ENCODE measurements at places on chromosomes 13 and 19. TPM values are rescaled to one million over a fixed set of nuclear protein-coding genes. Genes with fewer than 3 reads are reported as not detected.

- no peak overlapping the region for H3K27ac ChIP-seq
- no peaks in the 10 kb centered on the region for H3K27me3 ChIP-seq
- H3K4me3 ChIP-seq, result no peak overlapping the region
- no peaks in the 10 kb centered on the region for H3K4me1 ChIP-seq
- no peaks in the 10 kb centered on the region for H3K36me3 ChIP-seq
- DNase-seq, result no peak
Measured at GRCh38 chr13:24293746-24294145, 15.6 kb upstream of the C1QTNF9 start.

GRCh38 chr13:28575200-28575599, 80.3 kb upstream of the FLT1 start:
- no peaks in the 10 kb centered on the region for H3K27me3 ChIP-seq
- no peak overlapping the region for H3K4me3 ChIP-seq
- no peak for DNase-seq
- H3K36me3 ChIP-seq, result no peaks in the 10 kb centered on the region

DNA sequence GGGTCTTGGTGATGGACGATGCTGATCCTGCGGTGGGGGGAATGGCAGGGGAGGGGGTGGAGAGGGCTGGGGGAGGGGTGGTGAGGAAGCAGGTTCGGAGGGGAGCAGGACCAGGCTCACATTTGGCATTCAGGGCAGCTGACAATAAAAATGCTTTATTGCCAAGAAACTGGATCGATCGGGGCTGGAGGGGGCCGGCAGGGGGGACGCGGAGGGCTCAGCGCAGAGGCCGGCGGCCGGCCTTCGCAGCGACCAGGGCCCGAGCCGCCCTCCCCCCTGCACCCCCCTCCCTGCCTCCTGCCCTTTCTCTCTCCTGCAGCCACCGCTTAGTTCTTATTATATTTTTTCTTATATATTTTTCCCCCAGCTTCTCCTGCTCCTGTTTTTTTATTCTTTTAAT, 18.1 kb upstream of the POU2F2 start:
- H3K4me1 ChIP-seq, result no peaks in the 10 kb centered on the region
- no peak overlapping the region for H3K4me3 ChIP-seq
- no peaks in the 10 kb centered on the region for H3K36me3 ChIP-seq
- peaks cover 5% of the 10 kb centered on the region for H3K27me3 ChIP-seq
- no peak overlapping the region for H3K27ac ChIP-seq

DNA sequence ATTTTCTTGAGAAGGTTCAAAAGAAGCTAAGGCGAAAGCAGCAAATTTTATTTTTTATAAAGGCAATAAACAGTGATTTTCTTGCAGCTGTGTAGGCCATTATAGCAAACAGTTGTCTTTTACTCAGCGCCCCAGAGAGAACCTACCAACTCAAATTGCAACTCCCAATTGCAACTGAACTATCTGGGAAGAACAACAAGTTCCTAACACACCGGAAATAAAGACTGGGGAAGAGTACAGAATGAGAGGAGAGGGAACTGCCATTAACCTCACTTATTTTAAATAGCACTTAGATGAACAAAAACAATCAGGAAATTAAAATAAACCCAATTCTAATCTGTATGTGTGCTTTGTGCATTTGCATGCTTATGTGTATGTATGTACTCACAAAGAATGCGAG, 171.1 kb downstream of the KCTD12 start:
- no peaks in the 10 kb centered on the region for H3K36me3 ChIP-seq
- H3K27ac ChIP-seq, result no peak overlapping the region
- peaks cover 25% of the 10 kb centered on the region for H3K4me1 ChIP-seq
- no peaks in the 10 kb centered on the region for H3K27me3 ChIP-seq

ZNF442 gene
- total RNA-seq, result 0.55 TPM

FGF22 gene
- total RNA-seq, result 1.7 TPM

THSD8 gene
- total RNA-seq, result not detected

DNA sequence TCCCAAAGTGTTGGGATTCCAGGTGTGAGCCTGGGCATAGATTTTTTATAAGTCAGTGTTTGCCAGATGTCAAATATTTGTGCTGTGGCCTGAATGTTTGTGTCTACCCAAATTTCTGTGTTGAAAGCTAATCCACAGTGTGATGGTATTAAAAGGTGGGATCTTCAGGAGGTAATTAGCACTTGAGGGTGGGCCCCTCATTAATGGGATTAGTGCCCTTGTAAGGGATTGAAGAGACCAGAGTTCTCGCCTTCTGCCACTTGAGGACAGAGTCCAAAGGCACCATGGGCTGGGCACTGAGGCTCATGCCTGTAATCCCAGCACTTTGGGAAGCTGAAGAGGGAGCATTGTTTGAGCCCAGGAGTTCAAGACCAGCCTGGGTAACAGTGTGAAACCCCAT, 9.7 kb upstream of the FBXO17 start:
- H3K27me3 ChIP-seq, result no peaks in the 10 kb centered on the region
- no peak overlapping the region for H3K4me3 ChIP-seq
- DNase-seq, result no peak
- H3K27ac ChIP-seq, result no peak overlapping the region
- H3K4me1 ChIP-seq, result no peaks in the 10 kb centered on the region

- no peaks in the 10 kb centered on the region for H3K27me3 ChIP-seq
- H3K36me3 ChIP-seq, result peaks cover 54% of the 10 kb centered on the region
- no peak overlapping the region for H3K4me3 ChIP-seq
- no peak overlapping the region for H3K27ac ChIP-seq
- H3K4me1 ChIP-seq, result no peaks in the 10 kb centered on the region
Measured at GRCh38 chr13:19668778-19669177, 35.3 kb downstream of the MPHOSPH8 start.

DNA sequence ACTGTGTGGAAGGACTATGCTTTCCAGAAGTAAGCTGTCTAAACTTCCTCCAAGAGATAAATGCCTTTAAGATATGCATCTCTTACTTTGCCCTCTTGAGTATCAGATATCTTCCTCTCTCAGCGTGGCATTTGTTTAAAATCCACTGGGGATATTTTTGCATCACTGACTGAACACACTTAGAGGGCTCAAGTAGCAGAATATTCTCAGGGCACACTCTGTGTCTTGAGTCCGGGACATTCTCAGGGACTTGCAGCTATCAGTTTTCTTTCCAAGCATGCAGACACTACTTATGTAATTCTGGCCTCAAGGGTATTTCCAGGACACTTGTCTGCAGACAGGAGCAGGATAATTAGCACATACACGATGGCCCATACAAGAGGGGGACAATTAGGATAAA, 84.7 kb downstream of the ERCC5 start:
- H3K4me3 ChIP-seq, result no peak overlapping the region
- H3K4me1 ChIP-seq, result no peaks in the 10 kb centered on the region
- no peak overlapping the region for H3K27ac ChIP-seq
- no peak for DNase-seq

DNA sequence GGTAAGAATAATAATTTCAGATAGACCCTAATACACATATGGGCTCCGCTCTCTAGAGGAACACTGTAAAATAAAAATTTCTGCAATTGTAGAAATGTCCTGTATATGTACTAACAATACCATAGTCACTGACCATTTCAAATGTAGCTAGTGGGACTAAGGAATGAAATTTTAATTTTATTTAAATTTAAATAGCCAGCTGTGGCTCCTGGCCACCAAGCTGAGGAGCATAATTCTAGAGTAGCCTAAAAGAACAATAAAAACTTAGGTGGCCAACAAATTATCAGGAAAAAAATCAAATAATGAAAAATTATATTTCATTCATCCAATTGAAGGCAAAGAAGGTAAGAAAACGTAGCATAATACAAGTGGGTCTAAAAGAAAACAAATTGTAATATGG, 240.9 kb upstream of the MIR17HG start:
- no peak overlapping the region for H3K4me3 ChIP-seq
- H3K27ac ChIP-seq, result no peak overlapping the region
- H3K27me3 ChIP-seq, result no peaks in the 10 kb centered on the region
- H3K36me3 ChIP-seq, result no peaks in the 10 kb centered on the region

GRCh38 chr13:113664751-113665596, 2.0 kb upstream of the GRK1 start:
- peak; percentile 37 for DNase-seq
- no peaks in the 10 kb centered on the region for H3K36me3 ChIP-seq
- H3K27me3 ChIP-seq, result no peaks in the 10 kb centered on the region
- no peak overlapping the region for H3K27ac ChIP-seq

DNA sequence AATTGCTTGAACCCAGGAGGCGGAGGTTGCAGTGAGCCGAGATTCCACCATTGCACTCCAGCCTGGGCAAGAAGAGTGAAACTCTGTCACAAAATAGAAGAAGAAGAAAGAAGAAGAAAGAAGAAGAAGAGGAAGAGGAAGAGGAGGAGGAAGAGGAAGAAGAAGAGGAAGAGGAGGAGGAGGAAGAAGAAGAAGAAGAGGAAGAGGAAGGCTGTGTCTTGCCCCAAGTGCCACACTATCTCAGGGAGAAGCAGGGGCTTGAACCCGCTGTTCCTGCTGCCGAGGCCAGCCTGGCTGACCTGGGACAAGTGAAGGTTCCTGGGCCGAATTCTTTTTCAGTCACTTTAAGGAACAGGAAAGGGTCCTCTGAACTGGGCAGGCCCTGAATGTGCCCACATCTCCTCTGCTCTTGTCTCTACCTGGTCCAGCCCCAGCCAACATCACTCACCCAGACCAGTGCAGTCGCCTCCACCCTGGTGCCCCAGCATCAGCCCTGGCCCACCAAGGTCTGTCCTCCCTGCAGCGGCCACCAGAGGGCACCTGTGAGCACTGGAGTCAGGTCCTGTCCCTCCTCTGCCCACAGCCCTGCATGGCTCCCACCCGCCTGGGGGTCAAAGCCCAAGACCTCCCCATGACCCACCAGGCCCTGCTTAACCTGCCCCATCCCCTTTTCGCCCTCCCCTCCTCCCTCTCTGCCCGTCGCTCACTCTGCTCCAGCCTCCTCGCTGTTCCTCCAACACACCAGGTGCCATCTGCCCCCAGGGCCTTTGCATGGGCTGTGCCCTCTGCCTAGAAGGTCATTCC, 20.0 kb downstream of the TICAM1 start:
- no peaks in the 10 kb centered on the region for H3K27me3 ChIP-seq
- no peak overlapping the region for H3K4me3 ChIP-seq
- H3K36me3 ChIP-seq, result peaks cover 5% of the 10 kb centered on the region
- peaks cover 19% of the 10 kb centered on the region for H3K4me1 ChIP-seq

GRCh38 chr19:45884682-45885555, 1.0 kb downstream of the IRF2BP1 start:
- no peak for DNase-seq
- H3K4me3 ChIP-seq, result peak overlapping the region; percentile 84
- peaks cover 9% of the 10 kb centered on the region for H3K36me3 ChIP-seq
- peaks cover 45% of the 10 kb centered on the region for H3K4me1 ChIP-seq

DNA sequence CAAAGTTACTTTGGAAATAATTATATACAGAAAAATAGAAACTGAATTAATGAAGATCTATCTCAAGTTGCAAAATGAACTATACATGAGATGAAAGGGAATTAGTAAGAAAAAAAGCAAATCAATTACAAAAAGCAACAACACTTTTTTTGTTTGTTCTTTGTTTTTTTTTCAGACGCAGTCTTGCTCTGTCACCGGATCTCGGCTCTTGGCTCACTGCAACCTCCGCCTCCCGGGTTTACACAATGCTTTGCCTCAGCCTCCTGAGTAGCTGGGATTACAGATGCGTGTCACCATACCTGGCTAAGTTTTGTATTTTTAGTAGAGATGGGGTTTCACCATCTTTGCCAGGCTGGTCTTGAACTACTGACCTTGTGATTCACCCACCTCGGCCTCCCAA, 2.2 kb downstream of the ZNF415 start:
- no peak for DNase-seq
- H3K27me3 ChIP-seq, result no peaks in the 10 kb centered on the region
- H3K36me3 ChIP-seq, result no peaks in the 10 kb centered on the region
- H3K27ac ChIP-seq, result no peak overlapping the region
- no peak overlapping the region for H3K4me3 ChIP-seq
- peaks cover 7% of the 10 kb centered on the region for H3K4me1 ChIP-seq

- H3K27me3 ChIP-seq, result no peaks in the 10 kb centered on the region
- no peaks in the 10 kb centered on the region for H3K36me3 ChIP-seq
Measured at GRCh38 chr13:61095885-61096284, 319.8 kb downstream of the PCDH20 start.

A1BG gene
- total RNA-seq, result 17.4 TPM

DNA sequence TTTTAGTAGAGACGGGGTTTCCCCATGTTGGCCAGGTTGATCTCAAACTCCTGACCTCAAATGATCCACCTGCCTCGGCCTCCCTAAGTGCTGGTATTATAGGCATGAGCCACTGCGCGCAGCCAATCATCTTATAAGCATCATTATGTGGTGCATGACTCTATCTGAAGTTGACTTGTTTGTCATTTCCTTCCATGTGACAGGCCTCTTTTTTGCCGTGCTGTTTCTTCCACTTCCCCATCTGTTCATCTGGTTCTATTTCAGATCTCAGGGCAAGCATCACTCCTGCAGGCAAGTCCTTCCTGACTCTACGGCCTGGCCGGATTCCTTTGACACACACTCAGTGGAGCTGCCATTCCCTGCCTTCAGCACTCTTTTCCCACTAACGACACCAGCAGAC, 15.2 kb downstream of the COL5A3 start:
- no peak overlapping the region for H3K27ac ChIP-seq
- DNase-seq, result no peak
- H3K4me3 ChIP-seq, result no peak overlapping the region
- no peaks in the 10 kb centered on the region for H3K36me3 ChIP-seq

DNA sequence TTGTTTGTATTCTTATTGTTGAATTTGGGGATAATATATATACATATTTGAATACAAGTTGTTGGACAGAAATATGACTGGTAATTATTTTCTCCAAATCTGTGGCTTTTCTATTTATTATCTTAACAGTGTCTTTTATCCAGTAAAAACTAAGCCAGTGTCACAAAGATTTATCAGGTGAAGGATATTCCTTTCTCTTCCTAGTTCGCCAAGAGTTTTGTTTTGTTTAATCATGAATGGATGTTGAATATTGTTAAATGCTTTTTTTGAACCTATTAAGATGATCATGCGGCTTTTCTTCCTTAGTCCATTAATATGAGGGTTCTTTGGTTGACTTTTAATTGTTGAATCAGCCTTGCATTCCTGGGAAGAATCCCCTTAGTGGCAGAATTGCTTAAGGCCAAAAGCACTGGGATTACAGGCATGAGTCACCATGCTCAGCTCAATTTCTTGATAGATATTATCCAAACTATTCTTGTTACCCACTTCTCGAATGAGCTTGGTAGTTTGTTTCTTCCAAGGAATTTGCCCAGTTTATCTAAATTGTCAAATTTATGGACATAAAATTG, 53.3 kb downstream of the TEX26 start:
- H3K4me3 ChIP-seq, result no peak overlapping the region
- H3K36me3 ChIP-seq, result no peaks in the 10 kb centered on the region
- H3K4me1 ChIP-seq, result no peaks in the 10 kb centered on the region
- no peak for DNase-seq
- no peak overlapping the region for H3K27ac ChIP-seq

GRCh38 chr13:105979131-105980011, 556.1 kb downstream of the EFNB2 start:
- no peaks in the 10 kb centered on the region for H3K36me3 ChIP-seq
- no peaks in the 10 kb centered on the region for H3K4me1 ChIP-seq
- H3K27me3 ChIP-seq, result no peaks in the 10 kb centered on the region
- H3K4me3 ChIP-seq, result no peak overlapping the region
- DNase-seq, result no peak
